Activated CD4-positive, alpha-beta memory T cell treated with anti-CD3 and anti-CD28 coated beads for 36 hours (primary cell): ENCODE measurements at places on chromosomes 6 and 20. TPM values are rescaled to one million over a fixed set of nuclear protein-coding genes. Genes with fewer than 3 reads are reported as not detected.

Gene MEP1A
- not detected for total RNA-seq

DNA sequence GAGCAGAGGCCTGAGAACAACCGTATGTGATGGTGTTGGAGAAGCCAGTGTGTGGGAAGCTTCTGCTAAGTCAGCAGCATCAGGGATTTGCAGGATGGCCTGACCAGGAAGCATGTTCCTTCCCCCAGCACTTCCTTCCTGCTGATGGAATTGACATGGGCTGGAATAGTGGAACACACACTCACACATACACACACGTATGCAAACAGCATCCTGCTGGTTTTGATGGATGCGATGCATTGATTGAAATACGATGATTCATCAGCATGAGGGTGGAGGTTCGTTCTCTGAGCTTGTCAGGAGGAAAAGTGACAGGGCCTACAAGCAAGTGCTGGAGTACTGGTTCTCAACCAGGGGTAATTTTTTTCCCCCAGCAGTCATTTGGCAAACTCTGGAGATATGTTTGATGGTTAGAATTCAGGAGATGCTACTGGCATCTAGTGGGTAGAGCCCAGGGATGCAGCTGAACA is 229.1 kb downstream of the NFATC2 start:
- no peak for DNase-seq

GRCh38 chr6:162271922-162272321 is 455.6 kb downstream of the PRKN start:
- DNase-seq, result no peak

Gene PSORS1C2
- not detected for total RNA-seq

DNA sequence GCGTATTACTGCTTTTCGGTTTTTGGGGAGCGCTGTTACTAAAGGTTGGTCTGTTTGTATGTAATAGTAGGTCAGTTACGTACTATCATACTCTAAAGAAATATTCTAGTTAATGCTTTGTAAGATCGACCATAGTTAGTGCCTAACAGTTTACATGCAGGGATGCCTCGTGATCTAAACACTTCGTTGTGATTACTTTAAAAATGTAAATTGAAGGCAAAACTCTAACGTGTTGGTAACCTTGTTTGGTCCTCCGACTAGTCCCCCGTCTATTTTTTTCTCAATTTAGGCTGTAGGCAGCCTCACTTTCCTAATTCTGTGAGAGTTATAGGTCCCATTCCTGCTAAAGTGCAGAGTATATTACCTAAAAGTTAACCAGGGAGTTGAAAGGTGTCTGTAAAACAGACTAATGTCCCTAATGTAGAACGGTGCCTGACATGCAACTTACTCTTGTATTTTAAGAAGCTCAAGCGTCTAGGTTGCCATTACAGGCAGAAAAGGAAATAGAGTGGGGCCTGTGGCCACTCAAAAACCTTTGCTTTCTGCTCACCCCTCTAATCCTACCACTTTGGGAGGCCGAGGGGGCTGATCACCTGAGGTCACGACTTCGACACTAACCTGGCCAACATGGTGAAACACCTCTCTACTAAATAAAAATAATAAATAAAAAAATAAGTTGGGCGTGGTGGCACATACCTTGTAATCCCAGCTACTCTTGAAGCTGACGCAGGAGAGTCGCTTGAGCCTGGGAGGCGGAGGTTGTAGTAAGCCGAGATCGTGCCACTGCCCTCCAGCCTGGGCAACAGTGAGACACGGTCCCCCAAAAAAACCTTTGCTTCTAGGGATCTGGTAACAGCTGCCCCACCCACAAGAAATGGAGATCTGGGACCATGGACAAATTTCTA is 37.8 kb downstream of the HFE start:
- peak; percentile 38 for DNase-seq
